NCI-H1092 (cell line): ENCODE measurements at places on chromosomes 7 and 10.
A peak's percentile ranks its signal among the peaks of the same experiment; 100 is the strongest.

DNA sequence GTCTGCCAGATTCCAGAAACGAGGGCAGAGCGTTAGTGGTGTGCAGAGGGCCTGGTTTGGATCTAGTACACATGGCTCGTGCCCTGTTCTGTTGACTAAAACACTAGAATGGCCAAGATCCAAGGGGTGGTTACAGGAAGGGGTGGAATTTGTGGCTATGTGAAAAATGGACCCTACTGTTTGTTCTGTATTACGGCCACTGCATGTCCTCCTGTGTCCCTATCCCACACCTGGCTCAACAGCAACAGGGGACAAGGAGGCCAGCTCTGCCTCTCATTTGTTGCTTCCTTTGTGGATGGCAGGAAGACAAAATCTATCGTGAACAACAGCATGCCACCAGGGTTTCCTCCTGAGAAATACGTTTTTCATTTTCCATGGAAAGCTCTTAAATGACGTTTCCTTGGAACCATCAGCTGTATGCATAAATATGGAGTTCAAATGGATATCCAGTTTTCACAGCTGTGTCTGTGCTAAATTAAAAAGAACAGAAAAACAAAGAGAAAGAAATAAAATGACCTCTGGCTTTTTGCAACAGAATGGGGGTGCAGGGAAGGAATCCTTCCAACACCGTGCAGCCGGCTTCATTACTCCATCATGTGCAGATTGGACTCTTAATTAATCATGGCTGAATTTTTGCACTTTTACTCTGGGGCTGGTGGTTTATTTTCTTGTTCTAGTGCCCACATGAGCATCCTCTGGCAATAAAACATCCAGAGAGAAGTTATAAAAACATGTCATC, 318.9 kb downstream of the CXCL12 start:
- no peak for DNase-seq

DNA sequence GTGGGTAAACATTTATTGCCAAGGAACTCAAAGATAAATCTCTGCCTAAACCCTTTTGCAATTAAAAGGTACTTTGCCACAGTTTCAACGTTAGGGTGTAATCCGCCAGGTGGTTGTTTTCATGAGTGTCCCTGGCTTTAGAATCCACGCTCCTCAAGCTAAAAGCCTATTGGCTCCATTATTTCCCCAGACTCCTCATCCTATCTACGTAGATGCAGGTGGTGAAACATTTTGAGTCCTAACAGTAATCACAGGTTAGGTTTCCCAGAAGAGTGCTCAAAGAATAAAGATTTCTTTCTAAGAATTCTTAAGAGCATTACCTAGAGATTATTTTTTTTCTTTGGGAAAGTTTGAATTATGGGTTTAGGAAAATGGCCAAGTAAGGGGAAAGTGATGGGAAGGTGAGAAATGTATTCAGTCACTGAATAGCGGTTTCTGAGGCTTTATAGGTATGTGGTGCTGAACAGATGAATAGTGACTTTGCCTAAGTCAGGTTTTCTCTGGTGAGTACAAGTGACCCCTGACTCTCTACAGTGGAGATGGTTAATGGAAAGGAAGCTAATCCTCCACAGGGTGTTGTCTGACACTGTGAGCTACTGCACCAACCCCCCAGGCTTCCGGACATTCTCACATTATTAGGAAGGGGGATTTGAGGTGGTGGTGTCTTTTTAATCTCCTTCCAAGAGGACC, 60.2 kb downstream of the NRP1 start:
- no peak for DNase-seq

- no peak for DNase-seq
These were observed 17.7 kb downstream of the FRG2B start for GRCh38 chr10:133608855-133609254.

GRCh38 chr7:4216016-4216415, 466.1 kb upstream of the FOXK1 start:
- DNase-seq, result no peak

- peak; percentile 5 for DNase-seq
These were observed 45.4 kb downstream of the CHST3 start for GRCh38 chr10:72009425-72010081.
